ENCODE measurements at places on chromosomes 6 and 20. TPM values are rescaled to one million over a fixed set of nuclear protein-coding genes. Genes with fewer than 3 reads are reported as not detected.
A peak's percentile ranks its signal among the peaks of the same experiment; 100 is the strongest.

DNA sequence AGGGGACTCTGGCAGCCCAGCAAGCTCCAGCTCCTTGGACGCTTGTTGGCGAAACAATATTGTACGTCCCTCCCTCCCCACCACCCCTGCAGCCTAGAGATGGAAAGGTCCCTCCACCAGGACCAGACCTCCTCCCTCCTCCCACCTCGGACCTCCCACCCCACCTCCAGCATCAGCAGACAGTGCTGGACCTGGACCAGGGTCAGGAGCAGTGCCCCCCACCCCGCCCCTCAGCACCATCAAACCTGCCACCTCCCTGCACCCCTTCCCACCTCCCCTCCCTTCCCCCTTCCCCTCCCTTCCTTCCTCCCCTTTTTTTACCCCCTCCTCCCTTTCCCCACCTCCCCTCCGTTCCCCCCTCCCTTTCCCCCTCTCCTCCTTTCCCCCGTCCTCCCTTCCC, 98.4 kb downstream of the TAF4 start:
- no peak overlapping the region for H3K4me3 ChIP-seq
- no peaks in the 10 kb centered on the region for H3K4me1 ChIP-seq
- H3K27ac ChIP-seq, result no peak overlapping the region
- peaks cover 20% of the 10 kb centered on the region for H3K27me3 ChIP-seq

GRCh38 chr6:36912586-36912985, 26.8 kb downstream of the C6orf89 start:
- H3K4me1 ChIP-seq, result peaks cover 44% of the 10 kb centered on the region
- peak overlapping the region; percentile 37 for H3K4me3 ChIP-seq
- peaks cover 33% of the 10 kb centered on the region for H3K36me3 ChIP-seq
- DNase-seq, result peak; percentile 74
- H3K27ac ChIP-seq, result peak overlapping the region; percentile 83
- H3K27me3 ChIP-seq, result no peaks in the 10 kb centered on the region

DNA sequence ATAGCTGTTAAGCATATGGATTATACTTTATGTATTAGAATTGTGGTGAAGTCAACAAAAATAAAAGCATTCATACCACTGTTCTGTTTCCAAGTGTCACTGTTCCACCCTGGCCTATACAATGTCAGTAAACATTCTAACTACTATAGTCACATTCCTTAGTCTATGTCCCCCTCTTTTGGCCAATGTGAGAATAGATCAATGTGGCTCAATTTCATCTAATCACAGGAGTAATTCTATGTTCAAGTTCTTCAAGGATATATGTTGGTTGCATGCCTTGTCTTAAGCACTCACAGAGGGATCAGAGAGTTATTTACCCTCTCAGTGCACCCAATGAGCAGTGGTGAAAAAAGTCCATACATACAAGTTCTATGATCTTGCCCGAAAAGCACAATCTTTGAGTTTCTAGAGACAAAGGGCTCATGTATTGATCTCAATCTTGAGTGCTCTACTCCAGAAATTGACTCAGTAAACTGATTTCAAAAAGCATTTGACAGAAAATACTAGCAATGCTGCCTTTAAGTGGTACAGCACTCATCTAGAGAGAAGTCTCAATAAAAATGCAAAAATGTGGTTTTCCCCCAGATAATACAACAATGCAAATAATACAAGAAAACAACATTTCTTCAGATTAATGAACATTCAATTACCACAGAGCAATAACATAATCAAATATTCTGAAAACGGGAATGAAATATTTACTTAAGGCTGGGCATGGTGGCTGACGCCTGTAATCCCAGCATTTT, 16.5 kb downstream of the SMLR1 start:
- peaks cover 2% of the 10 kb centered on the region for H3K4me1 ChIP-seq
- H3K27ac ChIP-seq, result no peak overlapping the region

DNA sequence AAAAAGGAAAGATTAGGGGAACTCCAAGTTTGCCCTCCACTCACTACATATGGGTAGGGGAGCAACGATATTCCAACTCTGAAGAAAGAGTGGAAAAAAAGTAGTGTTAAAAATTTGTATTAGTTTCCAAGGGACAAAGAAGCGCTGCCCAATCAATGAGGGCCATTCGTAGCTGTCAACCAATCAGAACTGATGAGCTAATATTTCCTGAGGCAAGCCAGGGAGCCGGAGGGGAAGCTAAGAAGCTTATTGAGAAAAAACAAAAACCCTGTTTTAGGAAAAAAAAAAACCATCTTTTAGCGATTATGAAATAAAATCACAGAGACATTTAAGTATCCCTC, 59.5 kb downstream of the TRIM38 start:
- peaks cover 10% of the 10 kb centered on the region for H3K36me3 ChIP-seq
- H3K4me1 ChIP-seq, result peaks cover 45% of the 10 kb centered on the region
- peak overlapping the region; percentile 100 for H3K27ac ChIP-seq
- H3K27me3 ChIP-seq, result no peaks in the 10 kb centered on the region
- peak; percentile 66 for DNase-seq

- no peak overlapping the region for H3K27ac ChIP-seq
- peaks cover 35% of the 10 kb centered on the region for H3K27me3 ChIP-seq
- H3K4me1 ChIP-seq, result peaks cover 34% of the 10 kb centered on the region
- peaks cover 3% of the 10 kb centered on the region for H3K36me3 ChIP-seq
Observed at GRCh38 chr6:30075790-30076732, 492 bp upstream of the RNF39 start.

DNA sequence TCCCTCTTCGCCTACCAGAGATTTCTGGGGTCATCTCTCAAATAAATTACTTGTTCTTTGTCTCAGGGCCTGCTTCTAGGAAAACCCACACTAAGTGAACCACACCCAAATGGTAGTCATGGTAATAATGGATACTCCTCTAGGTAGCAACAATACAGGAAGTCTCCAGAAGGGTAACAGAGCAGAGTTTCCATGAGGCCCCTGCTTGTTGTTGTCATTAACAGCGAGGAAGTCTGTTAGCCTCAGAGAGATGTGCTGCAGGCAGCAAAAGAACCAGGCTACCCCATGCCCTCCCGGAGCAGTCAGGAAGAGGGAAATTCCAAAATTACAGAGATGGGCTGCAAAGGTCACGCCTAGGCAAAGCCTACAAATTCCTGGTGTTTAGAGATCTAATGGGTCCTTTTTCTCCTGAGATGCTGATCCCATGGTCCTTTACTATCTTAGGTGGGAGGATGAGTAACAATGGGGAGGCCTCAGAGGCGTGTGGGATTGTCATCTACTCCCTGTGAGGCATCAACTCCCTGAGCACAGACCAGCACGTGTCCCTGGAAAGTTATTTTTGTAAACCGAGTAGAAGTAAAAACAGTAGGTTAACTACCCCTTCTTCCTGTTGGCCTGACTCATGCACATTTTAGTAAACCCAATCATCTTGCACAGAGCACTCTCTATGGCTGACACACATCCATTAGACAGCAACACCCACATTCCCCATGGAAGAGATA, 10.1 kb downstream of the ISM1 start:
- H3K4me3 ChIP-seq, result peak overlapping the region; percentile 6
- peak; percentile 56 for DNase-seq
- H3K4me1 ChIP-seq, result peaks cover 41% of the 10 kb centered on the region
- H3K27ac ChIP-seq, result peak overlapping the region; percentile 75
- H3K36me3 ChIP-seq, result peaks cover 2% of the 10 kb centered on the region
- H3K27me3 ChIP-seq, result no peaks in the 10 kb centered on the region

DNA sequence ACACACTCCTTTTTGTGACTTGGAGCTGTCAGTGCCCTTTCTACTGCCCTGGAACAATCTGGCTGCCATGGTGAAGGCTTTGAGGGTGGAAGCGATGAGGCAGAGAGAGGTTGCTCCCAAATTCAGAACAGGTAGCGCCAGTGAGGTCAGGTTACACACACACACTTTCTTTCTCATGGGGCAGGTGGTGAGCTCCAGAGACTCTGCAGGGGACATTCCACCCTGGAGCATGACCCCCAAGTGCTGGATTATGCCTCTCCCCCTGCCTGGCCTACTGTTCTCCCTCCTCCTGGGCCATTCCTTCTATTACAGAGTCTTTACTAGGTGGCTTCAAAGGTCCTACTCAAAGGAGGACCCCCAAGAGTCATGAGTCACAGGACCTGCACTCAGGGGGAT, 98.0 kb downstream of the EYA2 start:
- peaks cover 22% of the 10 kb centered on the region for H3K4me1 ChIP-seq
- no peak overlapping the region for H3K4me3 ChIP-seq
- no peaks in the 10 kb centered on the region for H3K36me3 ChIP-seq
- DNase-seq, result no peak
- H3K27me3 ChIP-seq, result peaks cover 31% of the 10 kb centered on the region

- no peak overlapping the region for H3K27ac ChIP-seq
- no peak overlapping the region for H3K4me3 ChIP-seq
- H3K4me1 ChIP-seq, result no peaks in the 10 kb centered on the region
- H3K27me3 ChIP-seq, result peaks cover 4% of the 10 kb centered on the region
- no peak for DNase-seq
- peaks cover 2% of the 10 kb centered on the region for H3K36me3 ChIP-seq
Observed at GRCh38 chr20:24431279-24432045, 38.0 kb upstream of the SYNDIG1 start.

Gene SLA2
- total RNA-seq, result 48.7 TPM

Gene CASS4
- total RNA-seq, result 5.6 TPM

Measured in activated CD4-positive, alpha-beta T cell treated with anti-CD3 and anti-CD28 coated beads for 36 hours (primary cell).